Activated CD4-positive, alpha-beta T cell treated with anti-CD3 and anti-CD28 coated beads for 36 hours (primary cell): ENCODE measurements at places on chromosomes 1 and 21.
A peak's percentile ranks its signal among the peaks of the same experiment; 100 is the strongest.

DNA sequence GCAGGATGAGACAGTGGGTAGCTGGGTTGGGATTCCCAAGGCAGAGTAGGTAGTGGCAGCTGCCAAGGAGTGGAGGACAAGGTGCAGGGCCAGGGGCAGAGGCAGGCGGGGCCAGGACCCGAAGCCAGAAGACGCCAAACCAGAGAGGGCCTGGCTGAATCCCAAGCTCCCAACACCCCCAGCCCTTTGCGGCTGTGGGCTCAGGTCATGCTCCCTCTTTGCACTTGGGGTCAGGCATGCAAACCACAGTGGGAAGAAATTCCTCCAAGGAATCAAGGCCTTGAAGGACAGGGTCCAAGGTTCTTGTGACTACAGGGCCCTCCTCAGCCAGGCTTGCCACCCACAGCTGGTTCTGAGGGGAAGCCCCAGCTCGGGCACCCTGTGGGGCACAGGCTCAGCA lies 6.2 kb downstream of the C1orf210 start:
- H3K27ac ChIP-seq = no peak overlapping the region
- H3K4me3 ChIP-seq = no peak overlapping the region
- no peak for DNase-seq
- peaks cover 4% of the 10 kb centered on the region for H3K36me3 ChIP-seq
- peaks cover 4% of the 10 kb centered on the region for H3K27me3 ChIP-seq

- no peaks in the 10 kb centered on the region for H3K36me3 ChIP-seq
- no peak overlapping the region for H3K4me3 ChIP-seq
- H3K4me1 ChIP-seq = no peaks in the 10 kb centered on the region
- no peak for DNase-seq
- peaks cover 3% of the 10 kb centered on the region for H3K27me3 ChIP-seq
Observed at GRCh38 chr1:1122981-1123480, 7.1 kb upstream of the C1orf159 start.

- peaks cover 28% of the 10 kb centered on the region for H3K27me3 ChIP-seq
- no peak overlapping the region for H3K27ac ChIP-seq
Observed at GRCh38 chr1:166167572-166167925, 748 bp upstream of the FAM78B start.

- no peak overlapping the region for H3K4me3 ChIP-seq
- DNase-seq = no peak
- H3K4me1 ChIP-seq = no peaks in the 10 kb centered on the region
- H3K36me3 ChIP-seq = no peaks in the 10 kb centered on the region
- H3K27ac ChIP-seq = no peak overlapping the region
Observed at GRCh38 chr1:106957795-106958194, 98.7 kb upstream of the PRMT6 start.

DNA sequence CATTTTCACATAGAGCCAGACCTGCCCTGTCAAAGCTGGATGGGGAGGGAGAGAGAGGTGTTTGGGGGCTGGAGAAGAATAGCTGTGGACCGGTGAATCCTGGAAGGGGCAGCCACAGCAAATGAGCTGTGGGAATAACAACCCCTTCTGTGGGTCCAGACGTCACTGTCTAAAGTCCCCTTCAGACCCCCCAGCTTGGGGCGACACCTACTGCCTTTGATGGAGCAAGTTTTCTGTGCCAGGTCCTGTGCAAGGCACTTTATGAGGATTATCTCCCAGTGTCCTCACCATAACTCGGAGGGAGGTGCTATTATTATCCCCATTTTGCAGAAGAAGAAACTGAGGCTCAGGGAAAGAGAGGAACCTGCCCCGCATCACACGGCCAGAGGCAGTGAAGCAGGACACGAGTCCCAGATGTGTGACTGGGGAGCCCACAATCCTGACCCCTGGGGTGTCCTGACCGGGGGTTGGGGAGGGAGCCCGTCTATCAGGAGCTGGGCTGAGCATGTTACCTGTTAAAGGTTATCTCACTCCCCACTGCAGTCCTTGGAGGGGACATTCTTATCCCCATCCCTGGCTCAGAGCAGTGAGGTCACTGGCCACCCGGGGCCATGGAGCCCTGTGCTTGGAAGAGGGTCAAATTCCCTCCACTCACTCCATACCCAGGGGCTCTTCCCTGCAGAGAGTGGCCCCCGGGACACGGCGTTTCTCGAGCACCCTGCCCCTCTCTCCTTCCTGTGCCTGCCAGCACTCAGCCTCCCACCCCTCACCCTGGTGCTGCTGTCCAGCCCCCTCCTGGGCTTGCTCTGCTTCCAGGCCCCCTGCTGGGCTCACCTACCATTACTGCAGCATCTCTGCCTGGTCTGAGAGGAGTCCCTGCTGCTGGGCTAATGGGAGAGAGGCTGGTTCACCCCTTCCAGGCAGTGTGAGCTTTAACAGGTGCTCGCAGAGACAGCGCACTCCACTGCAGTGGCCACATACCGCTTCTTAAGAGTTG lies 132.9 kb downstream of the PTPRU start:
- H3K36me3 ChIP-seq = no peaks in the 10 kb centered on the region
- DNase-seq = no peak
- no peak overlapping the region for H3K4me3 ChIP-seq

GRCh38 chr1:227273557-227273956 lies 44.7 kb downstream of the CDC42BPA start:
- DNase-seq = no peak
- no peaks in the 10 kb centered on the region for H3K4me1 ChIP-seq
- H3K27me3 ChIP-seq = peaks cover 3% of the 10 kb centered on the region
- H3K4me3 ChIP-seq = no peak overlapping the region
- H3K27ac ChIP-seq = no peak overlapping the region
- H3K36me3 ChIP-seq = no peaks in the 10 kb centered on the region

DNA sequence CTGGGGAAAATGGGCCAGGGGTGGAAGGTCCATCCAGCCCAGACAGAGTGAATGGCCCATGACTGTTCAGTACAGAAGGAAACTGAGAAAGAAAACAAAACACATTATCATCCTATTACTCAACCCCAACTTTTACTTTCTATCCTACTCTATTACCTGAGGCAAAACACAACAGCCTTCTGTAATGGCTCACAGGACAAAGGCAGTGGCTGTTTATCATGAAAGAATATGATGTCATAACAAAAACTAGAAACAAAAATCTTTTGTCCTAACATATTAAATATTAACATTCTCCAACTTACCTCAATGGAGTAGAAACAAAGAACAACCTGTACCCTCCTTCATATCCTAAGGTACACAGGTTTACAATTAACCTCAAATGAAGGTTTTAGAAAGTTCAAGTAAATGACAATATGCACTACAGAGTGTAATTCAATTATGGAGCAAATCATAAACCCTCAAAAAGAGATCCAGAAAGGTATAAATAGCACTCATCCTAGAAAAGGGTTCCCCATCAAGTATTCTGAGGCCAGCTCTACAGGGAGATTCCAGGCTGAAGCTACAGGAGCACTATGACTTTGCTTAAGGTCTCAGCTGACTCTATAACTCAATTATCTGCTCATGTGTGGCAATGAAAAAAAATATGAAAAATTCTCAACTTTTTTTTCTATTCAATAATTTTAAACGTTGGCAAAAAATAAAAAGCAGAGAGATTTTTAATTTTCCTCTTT lies 15.1 kb downstream of the ELK4 start:
- peaks cover 33% of the 10 kb centered on the region for H3K4me1 ChIP-seq
- peaks cover 50% of the 10 kb centered on the region for H3K36me3 ChIP-seq
- DNase-seq = no peak

DNA sequence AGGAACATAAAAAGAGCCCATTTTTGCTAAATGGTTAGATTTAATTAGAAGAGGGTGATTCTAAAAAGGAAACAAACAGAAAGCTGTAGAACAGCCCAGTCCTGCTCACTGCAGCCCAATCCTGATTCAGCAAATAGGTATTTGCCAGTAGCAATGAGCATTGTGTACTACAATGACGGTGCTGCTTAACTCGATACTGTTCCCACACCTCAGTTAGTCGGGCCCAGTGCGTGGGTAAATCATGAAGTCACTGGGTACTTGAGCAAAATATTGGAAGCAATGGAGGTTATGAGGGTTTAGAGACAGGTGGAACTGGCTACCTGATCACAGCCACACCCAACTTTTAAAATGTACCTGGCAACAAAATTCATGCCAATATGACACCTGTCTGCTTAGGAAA lies 101.5 kb upstream of the ADGRL2 start:
- no peaks in the 10 kb centered on the region for H3K4me1 ChIP-seq
- no peak overlapping the region for H3K27ac ChIP-seq
- no peak for DNase-seq
- peaks cover 2% of the 10 kb centered on the region for H3K27me3 ChIP-seq
- H3K36me3 ChIP-seq = no peaks in the 10 kb centered on the region

DNA sequence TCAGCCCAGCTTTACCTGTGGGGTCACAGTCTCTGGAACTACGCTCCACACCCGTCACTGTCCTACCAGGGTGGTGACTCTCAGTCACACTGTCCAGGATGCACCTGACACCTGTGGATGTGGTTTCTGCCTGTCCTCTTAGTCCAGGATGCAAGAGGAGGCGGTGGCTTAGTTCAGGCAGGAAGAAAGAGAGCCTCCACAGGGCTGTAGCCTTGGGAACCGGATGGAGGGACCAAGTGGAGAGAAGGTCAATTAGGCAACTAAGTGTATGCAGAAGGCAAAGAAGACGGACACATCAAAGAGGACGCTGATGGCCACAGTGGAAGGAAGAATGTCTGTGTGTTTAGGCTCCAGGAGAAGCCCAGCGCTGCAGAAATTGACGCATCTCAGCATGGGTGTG lies 153.9 kb upstream of the IRF2BP2 start:
- H3K4me1 ChIP-seq = peaks cover 48% of the 10 kb centered on the region
- no peak for DNase-seq
- no peaks in the 10 kb centered on the region for H3K27me3 ChIP-seq
- no peak overlapping the region for H3K4me3 ChIP-seq
- H3K36me3 ChIP-seq = no peaks in the 10 kb centered on the region

DNA sequence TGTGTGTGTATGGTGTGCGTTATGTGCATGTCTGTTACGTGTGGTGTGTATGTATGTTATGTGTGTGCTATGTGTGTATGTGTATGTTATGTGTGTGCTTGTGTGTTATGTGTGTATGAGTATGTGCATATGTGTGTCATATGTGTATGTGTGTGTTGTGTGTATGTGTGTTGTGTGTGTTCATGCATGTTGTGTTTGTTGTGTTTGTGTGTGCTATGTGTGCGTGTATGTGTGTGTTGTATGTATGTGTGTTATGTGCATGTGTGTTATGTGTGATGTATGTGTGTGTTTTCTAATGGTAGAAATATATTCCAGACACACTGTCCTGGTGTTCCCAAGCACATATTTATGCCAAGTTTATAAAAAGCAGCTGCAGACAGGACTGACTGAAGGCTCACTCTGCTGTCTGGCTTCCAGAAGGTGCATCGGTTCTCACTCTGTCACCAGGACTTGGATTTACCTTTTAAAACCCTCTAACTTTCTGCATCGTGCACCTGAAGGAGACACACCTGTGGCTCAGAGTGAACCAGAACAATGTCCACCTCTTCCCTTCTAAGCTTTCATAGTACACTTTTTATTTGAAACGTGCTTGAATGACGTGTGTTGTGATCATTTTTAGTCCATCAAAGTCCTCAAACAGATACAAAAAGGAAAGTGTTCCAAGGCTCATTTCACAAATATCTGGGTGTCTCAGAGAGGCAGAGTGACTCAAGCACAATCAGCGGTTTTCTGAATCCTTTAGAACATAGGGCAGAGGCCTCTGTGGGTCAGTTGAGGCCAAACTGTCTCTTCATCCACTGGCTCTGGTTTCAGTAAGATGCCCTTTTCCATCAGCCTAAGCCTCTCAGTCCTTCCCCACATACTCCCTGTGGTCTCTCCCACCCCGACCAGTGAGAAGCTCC lies 49.9 kb downstream of the TOMM20 start:
- H3K4me3 ChIP-seq = no peak overlapping the region
- H3K36me3 ChIP-seq = no peaks in the 10 kb centered on the region
- no peak for DNase-seq
- H3K27ac ChIP-seq = no peak overlapping the region
- H3K27me3 ChIP-seq = no peaks in the 10 kb centered on the region
- peaks cover 40% of the 10 kb centered on the region for H3K4me1 ChIP-seq

GRCh38 chr1:98299861-98300260 lies 361.7 kb upstream of the SNX7 start:
- no peaks in the 10 kb centered on the region for H3K36me3 ChIP-seq
- H3K4me3 ChIP-seq = no peak overlapping the region
- H3K27me3 ChIP-seq = no peaks in the 10 kb centered on the region
- H3K27ac ChIP-seq = no peak overlapping the region
- DNase-seq = no peak

DNA sequence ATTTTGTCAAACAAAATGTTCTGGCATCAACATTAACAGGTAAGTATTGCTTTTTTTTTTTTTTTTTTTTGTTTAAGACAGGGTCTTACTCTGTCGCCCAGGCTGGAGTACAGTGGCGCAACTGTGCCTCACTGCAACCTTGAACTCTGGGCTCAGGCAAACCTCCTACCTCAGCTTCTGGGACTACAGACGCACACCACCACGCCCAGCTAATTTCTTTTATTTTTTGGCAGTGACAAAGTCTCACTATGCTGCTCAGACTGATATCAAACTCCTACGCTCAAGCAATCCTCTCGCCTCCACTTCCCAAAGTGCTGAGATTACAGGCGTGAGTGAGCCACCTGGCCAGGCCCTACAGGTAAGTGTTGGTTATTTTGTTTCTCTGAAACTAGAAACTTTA lies 2.4 kb downstream of the TUT4 start:
- no peaks in the 10 kb centered on the region for H3K27me3 ChIP-seq
- peaks cover 4% of the 10 kb centered on the region for H3K36me3 ChIP-seq
- H3K4me3 ChIP-seq = peak overlapping the region; percentile 50
- H3K27ac ChIP-seq = peak overlapping the region; percentile 55

DNA sequence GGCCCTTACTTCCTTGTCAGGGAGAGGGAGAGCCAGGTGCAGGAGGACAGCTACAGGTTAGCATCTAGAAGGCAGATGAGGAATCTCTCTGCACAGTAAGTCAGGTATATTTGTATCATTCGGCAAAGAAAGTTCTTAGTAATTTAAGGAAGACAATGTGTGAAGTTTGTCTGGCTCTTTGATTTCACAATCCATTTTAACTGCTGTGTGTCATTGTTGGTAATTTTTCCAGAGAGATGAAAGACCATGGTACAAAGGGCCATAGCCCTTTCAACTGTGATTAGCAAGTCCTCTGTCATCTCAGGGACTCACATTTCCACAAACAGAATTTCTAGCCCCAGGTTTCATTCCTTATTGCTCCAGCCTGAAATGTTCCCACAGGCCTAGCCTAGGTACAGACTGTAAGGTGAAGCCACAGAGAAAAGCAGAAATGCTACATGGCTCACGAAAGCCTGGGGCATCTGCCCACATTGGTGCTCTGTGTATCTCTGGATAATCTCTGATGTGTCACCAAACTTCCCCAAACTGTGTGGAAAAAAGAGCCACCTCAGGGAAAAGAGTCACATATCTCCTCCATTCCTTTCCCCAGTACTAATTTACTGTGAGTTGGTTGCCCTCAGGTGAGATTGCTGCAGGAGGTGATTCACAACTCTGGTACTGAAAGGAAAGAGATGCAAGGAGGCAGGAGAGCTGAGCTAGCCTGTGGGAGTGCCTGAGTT lies 70.6 kb downstream of the SYT6 start:
- no peaks in the 10 kb centered on the region for H3K4me1 ChIP-seq
- no peaks in the 10 kb centered on the region for H3K27me3 ChIP-seq
- no peak overlapping the region for H3K27ac ChIP-seq
- no peak for DNase-seq
- no peak overlapping the region for H3K4me3 ChIP-seq
